Kidney epithelial cell (primary cell): ENCODE measurements at places on chromosomes 11 and 22. TPM values are rescaled to one million over a fixed set of nuclear protein-coding genes. Genes with fewer than 3 reads are reported as not detected.

GRCh38 chr11:57626895-57627294 lies 22.8 kb downstream of the YPEL4 start:
- DNase-seq = no peak

- DNase-seq = no peak
These were observed 19.9 kb upstream of the NCR3LG1 start for GRCh38 chr11:17331669-17332068.

DNA sequence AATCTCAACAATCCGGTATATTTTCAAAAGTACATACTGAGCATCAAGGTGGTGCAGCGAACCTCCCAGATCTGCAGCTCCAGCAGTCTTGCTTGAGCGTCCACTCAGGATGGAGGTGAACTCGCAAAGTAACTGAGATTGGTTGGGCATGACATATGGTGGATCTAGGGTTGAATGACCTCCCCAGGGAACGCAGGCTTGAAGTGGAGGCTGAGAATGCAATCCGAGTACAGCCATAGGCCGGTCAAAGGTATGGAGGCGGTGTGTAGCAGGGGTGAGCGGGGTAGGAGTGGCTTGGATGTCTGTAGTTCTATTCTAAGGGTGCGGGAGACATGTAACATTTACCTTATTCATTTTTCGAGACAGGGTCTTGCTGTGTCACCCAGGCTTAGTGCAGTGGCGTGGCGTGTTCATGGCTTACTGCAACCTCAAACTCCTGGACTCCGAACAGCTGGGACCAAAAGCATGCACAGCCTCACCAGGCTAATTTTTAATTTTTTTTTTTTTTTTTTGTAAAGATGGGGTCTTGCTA lies 631 bp upstream of the C22orf39 start:
- DNase-seq = no peak

- DNase-seq = peak; percentile 64
These were observed 1054.7 kb upstream of the CNTN5 start for GRCh38 chr11:97965849-97966646.

GRCh38 chr11:76701294-76702040 lies 30.9 kb upstream of the LRRC32 start:
- DNase-seq = no peak

DNA sequence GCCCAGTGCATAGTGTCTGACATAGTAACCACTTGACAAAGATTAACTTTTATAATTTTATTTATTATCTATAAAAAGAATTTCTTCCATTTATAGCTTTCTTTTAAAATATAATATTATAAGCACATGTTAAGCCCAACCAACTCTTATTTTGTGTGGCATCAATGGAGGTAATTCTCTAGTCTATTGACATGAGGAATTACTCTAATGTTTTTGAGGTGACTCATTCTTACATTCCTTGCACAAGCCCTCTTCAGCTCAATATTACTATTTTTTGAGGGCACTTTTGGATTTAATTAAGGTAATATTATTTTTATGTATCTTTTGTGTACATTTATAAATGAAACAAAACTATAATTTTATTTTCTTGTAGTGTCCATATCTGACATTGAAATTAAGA lies 59.6 kb downstream of the AASDHPPT start:
- DNase-seq = no peak

OR1S1 gene
- total RNA-seq = not detected in 2 replicates

DNA sequence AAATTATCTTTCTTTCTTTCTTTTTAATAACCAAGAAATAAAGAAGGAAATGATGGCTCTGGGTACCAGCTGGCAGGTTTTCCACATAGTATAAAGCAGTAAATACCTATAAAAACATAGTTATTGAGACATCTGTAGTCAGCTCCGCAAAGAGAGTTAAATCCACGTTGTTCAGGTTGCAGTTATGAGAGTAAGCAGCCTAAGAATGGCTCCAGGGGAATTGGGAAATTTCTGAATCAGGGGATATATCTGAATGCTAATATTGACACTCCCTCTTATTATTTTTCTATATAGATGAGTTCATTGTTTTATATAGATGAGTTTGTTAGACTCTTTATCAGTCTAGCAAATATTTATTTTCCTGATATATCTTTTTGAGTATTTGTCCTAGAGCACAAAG lies 322.0 kb upstream of the LRRC4C start:
- no peak for DNase-seq

CD3G gene
- total RNA-seq = not detected in 2 replicates
